ENCODE measurements at places on chromosomes 16 and 17.

DNA sequence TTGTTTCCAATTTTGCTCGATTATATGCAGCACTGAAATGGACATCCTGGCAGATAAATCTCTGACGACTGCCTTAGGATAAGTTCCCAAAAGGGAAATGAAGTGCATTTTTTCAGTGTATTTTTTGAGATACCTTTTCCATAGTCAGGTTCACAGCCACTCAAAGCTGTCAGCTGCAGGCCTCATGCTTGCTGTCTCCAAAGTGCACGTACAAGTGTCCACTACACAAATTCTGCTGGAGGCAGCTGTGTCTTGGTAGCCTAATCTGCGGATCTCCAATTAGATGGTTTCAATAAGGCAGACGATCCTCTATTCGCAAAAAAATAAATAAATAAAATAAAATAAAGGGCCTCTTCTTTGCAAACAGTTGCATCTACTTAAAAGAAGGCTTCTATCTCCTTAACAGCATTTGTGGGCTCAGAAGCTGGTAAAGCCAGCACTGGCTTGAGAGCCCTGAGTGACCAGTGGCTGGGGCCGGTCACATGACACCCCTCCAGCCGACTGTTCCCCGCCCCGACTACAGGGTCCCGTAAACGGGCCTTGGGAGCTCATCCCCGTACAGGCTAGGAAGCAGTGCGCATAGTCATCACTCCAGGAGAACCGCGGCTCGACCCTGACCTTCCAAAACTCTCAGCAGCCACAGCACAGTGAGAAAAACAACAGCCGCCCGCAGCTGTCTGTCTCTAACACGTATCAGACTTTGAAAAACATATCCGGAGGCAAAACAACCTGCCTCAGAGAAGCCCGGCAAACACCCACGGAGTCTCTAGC is 18.8 kb downstream of the RPH3AL start:
- DNase-seq = peak; percentile 6

DNA sequence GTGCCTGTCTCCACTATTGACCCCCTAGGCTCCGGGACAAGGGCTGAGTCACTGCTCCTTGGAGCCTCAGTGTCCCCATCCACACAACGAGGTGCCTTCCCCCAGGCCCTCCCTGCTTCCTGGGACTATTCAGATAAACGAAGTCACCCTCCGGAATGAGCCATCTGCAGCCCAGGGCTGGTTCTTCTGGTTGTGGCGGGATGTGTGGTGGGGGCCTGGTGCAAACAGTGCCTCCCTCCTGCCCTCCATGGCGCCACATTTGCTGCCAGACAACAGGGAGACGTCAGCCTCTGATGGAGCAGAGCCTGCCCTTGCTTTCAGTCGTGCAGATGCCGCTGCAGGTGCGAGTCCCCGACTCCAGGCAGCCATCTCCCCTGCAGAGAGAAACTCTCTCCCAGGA is 5.1 kb upstream of the KRT16 start:
- DNase-seq = no peak

DNA sequence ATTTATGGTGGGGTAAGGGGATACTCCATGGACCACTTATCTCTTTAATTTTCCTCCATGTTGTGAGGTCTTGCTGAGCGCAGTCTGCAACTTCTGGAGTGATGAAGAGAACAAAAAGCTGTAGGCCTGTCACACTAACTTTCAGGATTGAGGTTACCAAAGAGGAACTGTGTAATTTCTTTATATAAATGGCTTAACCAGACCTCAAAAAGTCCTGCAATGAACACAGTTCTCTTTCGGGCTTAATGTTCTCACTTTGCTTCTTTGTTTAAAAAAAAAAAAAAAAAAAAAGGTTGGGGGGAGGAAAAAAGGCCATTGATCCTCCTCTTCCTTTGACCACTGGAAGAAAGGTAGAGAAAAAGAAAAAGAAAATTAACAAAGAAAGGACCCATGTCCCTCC is 86.8 kb upstream of the SOX9 start:
- no peak for DNase-seq

DNA sequence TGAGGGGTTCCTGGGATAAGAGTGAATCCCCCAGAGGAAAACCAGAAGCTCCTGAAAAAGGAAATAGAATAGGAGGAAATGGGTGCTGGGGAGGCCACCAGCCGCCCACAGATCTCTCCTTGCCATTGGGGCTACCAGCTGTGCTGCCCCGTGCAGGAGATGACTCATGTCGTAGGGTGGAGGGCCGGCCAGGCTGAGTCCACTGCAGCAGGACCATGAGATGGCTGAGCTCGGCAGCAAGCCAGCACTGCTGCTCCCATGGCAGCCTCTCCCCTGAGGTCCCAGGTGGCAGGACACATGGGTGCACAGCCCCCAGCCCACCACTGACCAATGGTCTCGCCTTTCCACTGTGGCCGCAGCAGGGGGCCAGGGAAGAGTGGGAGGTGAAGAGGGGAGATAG is 95.5 kb downstream of the GNAO1 start:
- DNase-seq = no peak

- peak; percentile 33 for DNase-seq
Observed at GRCh38 chr17:78329263-78330059, 30.4 kb downstream of the SOCS3 start.

DNA sequence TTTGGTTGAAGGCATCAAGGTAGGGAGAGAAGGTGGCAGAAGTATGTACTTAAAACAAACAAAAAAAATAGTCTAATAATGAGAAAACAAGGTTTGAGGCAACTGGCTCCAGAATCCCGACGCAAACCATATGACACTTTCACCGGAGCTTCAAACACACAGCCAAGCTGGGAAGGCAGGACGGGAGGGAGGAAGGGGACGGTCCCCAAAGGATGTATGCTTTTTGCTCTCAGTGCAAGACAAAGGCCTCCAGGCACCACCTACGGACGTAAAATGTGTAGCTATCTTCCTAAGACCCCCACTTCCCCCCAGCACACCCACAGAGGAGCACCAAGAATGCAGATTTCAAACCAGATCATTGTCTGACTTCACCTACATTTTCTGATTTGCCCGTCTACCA is 102.3 kb downstream of the ZFHX3 start:
- DNase-seq = no peak

DNA sequence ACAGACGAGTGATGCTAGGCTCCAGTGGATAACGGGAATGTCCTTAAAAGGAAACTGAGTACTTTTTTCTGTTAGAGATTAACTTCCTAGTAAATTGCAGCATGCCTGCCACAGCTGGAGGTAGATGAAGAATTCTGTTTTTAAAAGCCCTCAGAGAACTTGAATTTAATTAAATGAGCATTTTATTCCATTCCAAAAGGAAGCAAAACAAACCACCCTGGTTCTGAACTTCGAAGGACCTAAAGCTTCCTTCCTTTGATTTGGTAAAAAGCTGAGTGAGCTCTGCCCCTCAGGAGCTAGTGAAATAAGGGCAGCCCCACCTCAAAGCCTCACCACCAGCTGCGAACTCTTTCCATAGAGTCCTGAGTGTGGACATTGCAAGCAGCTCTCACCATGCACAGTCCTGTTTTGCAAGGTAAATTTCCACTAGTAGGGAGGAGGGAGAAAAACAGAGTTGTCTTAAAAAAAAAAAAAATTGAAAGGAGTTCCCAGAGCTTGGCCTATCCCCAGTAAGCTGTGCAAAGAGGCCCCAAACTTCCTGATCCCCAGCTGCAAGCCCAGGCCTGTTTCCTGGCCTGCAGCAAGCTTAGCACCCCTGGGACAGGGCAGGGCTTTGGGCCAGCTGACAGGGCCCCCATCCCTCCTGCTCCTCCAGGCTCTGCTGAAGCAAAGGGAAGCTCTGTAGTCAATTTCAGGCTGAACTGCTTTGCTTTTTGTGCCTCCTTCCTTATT is 11.2 kb downstream of the CHD9NB start:
- DNase-seq = no peak

DNA sequence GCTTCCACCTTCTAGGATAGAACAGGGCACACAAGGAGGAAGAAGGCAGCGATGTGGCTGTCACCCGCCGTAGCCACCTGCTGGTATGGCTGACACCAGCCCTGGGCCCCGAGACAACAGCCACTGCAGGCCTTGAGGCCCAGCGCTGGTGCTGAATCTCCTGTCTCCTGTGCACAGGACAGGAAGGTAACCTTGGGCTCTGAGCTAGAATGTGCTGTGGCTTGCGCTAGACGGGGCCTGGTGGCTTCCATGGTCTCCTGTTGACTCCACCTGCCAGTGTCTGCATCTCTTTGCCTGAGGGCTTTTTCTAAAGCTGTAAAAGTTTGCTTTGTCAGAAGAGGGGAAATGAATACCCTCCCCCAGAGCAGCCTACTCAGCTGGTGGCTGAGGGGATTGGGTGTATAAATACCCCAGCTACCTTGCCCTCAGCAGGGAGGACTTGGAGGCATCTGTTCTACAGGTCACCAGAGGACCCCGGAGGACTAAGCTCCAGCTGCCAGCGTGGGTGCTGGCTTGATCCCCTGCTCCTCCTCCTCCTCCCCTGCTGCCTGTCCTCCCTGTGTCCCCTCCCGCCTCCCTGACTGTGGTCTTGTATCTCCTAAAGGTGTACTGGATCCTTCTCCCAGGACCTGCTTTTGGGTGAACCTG is 76.1 kb upstream of the SDK2 start:
- DNase-seq = no peak

DNA sequence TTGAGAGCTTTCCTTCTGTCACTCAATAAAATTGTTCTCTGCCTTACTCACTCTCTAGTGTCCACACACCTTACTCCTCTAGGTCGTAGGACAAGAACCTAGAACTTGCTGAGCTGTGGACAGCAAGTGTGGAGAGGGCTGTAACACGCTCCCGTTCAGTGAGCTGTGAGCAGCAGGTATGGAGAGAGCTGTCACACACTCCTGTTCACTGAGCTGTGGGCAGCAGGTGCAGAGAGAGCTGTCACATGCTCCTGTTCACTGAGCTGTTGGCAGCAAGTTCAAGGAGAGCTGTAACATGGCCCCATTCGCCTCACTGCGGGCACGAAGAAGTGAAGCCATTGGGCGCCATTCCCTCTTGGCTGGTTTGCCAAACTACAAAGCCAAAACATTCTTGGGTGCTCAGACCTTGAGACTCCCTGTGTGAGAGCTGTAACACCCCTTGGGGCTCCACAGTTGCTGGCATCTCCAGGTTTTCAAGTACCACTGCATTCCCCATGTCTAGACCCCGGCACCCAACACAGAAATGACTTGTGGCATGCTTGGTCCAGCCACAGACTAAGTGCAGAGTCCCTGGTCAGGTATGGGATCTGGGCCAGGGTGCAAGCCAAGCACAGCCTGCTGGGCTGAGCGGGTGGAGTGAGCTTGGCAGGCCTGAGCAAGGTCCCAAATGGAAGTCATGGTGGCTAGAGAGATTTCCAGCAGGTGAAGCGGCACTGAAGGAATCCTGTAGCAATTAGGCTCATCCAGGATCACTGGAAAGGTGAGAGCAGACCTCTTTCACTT is 608.0 kb upstream of the CDH8 start:
- no peak for DNase-seq

All from CD4-positive, alpha-beta T cell treated with Interleukin-4 for 4 hours (primary cell).